ENCODE measurements at places on chromosomes 2 and 18.

GRCh38 chr18:54736981-54737380, 91.3 kb upstream of the RAB27B start:
- no peak for DNase-seq

DNA sequence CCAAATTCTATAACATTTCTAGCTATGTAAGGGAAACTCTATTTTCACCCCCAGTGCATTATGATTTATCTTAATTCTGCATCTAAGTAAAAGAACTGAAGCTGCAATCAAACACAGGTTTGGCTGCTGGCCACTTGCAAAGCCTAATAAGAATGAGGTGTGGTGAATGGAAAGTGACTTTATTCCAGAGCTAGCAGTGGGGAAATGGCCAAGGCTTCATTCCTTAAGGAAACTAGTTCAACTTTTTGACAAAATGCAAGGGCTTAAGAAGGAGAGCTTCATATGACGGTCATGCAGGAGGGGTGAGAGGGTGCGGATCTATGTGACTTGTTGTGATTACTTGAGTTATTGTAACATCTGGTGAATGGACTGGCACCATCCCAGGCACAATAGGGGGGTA, 1802.0 kb downstream of the SUCLG1 start:
- DNase-seq, result no peak

DNA sequence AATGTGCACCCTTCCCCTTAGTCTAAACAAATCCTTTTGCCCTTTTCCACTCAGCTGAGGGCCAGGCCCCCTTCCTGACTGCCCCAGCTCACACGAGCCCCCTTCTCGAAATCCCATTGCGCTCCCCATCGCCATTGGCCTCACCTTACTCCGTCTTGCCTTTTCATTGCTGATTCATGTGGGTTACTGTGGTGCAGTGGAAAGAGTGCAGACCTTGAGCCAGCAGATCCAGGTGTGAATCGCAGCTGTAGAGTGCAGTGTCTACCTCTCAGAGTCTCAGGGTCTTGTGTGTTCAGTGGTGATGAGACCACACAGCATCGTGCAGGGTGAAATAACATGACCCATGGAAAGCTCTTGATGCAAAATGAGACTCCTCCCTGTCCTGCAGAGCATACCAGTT, 132.4 kb upstream of the APCDD1 start:
- no peak for DNase-seq

DNA sequence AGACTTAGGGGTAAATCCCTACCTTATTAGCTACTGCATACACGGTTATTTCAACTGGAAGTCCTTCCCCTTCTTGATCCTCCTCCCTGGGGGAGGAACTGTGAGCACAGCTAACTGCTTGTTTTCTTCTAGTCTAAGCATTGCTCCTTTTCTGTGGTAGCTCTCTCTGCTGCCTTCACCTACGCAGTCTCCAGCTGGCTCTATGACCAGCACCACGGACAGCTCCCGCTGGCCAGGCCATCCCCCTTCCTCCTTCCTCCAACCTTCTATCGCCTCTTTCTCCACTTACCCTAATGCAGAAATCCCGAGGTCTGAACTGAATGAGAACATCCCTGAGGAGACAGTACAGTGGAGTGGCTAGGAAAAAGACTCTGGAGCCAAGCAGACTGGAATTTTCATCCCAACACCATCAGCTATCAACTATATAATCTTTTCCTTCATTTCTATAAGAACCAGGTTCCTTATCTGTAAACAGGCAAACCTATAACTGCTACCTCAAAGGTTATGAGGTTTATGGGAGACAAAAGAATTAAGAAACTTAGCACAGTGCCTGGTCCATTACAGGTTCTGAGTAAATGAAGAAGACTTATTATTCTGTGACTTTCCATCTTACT, 4.7 kb upstream of the CFAP65 start:
- no peak for DNase-seq

GRCh38 chr2:151762694-151763093, 28.4 kb upstream of the NEB start:
- no peak for DNase-seq

GRCh38 chr18:74380916-74381315, 65.3 kb downstream of the C18orf63 start:
- no peak for DNase-seq

- DNase-seq, result no peak
These were observed 142.4 kb downstream of the CCBE1 start for GRCh38 chr18:59554796-59555335.

- no peak for DNase-seq
These were observed 367.6 kb downstream of the RND3 start for GRCh38 chr2:150119819-150120218.

DNA sequence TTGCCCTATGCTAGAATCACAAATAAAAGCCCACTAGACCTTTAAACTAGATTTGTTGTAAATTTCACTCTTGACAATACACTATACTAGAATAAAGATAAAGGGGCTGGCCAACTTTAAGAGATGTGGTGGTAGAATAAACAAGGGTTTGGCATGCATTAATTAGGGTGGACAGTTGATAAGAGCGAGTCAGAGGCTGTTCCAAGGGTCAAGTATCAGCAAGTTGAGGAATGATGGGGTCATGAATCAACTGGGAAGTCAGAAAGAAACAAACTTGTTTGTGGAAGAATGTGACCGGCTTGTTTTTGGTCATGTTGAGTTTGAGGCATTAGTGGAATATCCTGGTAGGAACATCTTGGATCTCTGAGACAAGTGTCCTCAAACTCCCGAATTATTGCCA, 398.3 kb upstream of the TNP1 start:
- no peak for DNase-seq

GRCh38 chr2:215736653-215737290, 276.6 kb downstream of the MREG start:
- DNase-seq, result no peak

DNA sequence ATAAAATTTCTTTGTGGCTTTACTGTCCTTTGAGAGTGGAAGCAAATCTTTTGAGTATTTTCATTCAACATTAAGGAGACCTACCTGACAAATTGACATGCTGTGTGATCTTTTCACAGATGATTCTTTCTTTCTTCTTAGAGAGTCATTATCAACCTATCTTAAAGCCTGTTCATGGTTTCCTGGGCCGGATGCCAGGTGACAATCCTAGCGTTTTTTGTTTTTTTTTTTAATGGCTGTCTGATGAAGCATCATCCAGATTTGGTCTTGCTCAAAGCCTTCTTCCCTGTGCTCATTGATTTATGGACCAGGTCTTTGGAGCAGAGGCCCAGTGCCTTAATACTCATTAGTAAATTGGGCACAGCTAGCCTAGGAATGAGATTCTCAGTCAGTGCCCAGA, 9.8 kb upstream of the MGAT5 start:
- DNase-seq, result no peak

DNA sequence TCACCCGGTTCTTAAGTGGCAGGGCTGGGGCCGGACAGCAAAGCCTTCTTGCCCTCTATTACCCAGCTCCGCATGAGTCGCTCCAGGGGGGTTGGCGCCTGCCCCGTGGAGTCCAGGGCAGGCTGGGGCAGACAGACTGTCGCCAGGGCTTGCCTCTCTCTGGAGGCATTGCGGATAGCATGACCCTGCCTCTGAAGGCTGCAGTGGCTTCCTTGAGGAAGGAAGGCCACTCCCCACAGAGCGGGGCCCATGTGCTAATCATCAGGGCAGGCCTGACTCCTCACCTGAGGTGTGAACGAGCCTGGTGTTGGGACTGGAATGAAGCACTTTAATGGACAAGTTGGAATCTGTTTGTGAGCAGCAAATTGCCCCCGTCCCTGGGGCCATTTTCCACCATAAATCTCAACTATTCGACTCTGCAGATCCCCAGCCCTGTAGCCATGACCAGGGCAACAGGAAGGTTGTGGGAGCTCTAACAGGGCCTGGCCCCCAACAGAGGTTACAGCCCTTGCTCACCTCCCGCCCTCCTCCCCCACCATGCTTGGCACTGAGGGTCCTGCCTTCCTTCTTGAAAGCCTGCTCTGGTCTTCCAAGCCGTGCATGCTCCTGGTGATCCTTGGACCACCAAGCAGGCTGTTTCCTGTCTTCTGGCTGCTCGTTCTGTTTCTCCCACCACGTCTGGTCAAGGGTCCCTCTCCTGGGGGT, 144.9 kb upstream of the HAAO start:
- DNase-seq, result peak; percentile 70

DNA sequence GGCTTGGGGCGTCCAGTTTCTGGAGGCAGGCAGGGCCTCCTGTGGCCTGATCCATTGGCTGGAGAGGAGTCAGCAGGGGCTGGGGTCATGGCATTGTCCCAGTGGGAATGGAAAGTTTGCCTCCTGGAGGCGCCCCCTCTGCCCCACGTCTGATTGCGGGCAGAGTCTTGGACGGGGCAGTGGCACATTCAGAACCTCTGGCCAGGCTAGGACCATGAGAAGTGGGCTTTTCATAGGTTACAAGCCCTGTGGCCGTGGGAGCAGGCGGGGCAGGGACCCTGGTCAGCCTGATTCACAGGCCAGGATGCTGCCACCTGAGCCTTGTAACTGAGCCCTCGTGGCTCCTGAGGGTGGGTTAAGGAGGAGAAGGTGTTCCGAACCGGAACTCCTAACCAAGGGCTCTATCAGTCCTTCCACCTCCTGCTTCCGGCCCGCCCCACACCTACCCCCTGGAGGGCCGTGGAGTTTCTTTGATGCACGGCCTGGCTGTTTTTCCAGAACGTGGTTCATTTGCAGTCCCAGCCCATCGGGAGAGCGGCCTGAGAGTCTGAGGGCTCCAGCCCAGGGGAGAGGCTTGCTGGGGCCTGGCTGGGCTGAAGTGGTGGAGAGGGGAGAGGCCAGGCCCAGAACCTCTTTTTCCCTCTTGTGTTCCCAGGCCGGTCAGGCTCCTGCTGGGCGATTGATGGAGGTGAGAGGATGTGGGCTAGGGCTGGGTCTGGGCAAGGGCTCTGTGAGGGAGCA, 43.9 kb upstream of the PLB1 start:
- no peak for DNase-seq

DNA sequence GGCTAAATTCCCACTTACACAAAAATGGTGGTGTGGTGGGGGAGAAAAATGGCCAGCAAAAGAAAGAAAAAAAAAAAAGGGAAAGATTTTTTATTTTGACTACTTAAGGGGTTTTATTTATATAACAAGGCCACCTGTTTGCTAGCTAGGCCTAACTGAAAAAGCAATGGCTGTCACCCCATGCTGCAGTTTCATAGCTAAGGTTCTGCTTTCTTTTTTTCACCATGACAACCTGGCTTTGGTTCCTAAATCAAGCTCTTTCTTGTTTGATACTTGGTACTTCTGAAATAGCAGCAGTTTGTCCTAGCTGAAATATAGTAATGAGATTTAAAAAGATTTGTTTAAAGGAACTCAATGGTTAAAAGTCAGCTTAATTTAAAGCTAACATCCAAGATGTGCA, 433.2 kb upstream of the MEX3C start:
- DNase-seq, result no peak

DNA sequence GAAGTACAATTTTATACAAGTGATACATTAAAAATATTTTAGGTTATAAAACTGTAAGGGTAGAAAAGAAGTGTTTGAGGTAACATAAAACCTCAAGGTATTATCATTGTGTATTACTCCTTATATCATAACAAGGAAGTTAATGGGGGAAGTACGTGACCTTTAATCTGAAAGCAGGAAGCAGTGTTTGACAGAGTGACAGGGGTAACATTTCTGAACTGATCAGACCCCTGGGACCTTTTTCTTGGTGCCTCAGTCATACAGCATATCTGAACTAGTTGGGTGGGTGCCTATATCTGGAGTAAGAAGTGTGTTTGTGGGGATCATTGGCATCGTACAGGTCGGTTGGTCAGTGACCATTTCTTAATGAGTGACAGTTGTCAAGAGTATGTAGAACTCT, 43.0 kb downstream of the MALT1 start:
- no peak for DNase-seq

All from posterior cingulate gyrus (tissue), 11 donors.